ENCODE measurements at places on chromosomes 2 and 18.

DNA sequence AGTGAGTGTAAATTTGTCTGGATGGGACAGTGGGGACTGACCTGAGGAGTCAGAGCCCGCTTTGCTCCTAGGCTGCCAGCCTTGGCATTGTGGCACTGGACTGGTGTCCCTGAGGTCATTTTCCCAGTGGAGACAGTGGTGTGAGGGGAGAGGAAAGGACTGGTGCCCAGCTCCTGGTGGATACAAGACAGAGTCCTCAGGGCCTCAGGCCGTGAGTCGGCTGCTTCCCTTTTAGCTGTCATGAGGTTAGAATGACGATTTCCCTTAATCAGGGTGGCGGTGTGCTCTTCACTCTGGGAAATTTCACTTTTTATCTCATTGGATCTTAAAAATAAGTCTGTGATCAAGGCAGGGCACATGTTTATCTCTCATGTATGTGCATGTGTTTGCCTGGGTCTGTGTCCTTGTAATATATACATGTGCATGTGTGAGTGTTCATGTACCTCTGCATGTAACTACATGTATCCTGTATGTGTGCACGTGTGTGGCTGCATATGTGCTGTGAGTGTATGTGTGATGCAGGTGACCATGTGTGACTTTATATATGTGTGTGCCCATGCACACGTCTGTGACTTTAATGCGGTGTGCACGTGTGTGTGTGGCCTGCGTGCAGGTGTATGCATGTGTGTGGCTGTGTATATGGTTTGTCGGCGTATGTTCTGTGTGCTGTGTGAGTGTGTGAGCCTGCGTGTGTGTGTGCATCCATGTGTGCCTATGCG, 55.7 kb downstream of the GLI2 start:
- no peak for DNase-seq

- DNase-seq = no peak
Measured at GRCh38 chr2:237694415-237695194, 67.2 kb downstream of the LRRFIP1 start.

DNA sequence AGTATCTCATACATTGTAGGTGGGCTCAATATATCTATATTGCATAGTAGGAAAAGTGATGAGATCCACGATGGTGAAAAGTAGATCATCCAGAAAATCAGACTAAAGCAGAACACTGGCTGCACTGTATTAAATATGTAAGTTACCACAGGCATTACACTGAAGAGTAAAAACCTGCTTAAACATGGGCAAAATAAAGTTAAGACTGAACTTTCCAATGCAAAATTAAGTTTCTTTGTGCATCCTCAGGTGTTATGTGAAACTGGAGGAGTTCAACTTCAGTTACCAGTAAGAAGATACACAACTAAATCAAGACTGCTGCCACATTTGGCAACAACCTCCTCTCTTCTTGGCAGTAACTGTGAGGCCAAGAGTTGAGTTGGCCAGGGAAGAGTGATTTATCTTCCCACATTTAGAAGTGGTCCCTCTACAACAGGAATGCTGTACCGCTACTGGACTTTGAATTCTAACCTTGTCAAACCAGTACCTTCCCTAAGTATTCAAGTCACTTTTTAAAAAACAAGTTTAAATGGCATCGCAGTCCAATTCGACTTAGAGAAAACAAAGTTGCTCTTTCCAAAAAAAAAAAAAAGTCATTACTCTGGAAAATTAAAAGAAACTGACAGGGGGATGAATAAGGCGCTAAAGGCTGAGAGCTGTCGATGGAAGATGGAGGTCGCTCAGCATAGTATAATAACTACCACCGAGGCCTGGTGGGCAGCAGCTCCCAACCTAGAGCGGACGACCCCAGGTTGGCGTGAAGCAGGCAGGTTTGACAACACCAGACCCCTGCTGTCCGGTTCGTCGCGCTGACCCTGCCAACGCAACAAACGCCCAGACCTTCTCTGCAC, 1.1 kb downstream of the MAP4K3 start:
- no peak for DNase-seq

GRCh38 chr2:239947729-239948045, 77.5 kb downstream of the NDUFA10 start:
- DNase-seq = no peak

DNA sequence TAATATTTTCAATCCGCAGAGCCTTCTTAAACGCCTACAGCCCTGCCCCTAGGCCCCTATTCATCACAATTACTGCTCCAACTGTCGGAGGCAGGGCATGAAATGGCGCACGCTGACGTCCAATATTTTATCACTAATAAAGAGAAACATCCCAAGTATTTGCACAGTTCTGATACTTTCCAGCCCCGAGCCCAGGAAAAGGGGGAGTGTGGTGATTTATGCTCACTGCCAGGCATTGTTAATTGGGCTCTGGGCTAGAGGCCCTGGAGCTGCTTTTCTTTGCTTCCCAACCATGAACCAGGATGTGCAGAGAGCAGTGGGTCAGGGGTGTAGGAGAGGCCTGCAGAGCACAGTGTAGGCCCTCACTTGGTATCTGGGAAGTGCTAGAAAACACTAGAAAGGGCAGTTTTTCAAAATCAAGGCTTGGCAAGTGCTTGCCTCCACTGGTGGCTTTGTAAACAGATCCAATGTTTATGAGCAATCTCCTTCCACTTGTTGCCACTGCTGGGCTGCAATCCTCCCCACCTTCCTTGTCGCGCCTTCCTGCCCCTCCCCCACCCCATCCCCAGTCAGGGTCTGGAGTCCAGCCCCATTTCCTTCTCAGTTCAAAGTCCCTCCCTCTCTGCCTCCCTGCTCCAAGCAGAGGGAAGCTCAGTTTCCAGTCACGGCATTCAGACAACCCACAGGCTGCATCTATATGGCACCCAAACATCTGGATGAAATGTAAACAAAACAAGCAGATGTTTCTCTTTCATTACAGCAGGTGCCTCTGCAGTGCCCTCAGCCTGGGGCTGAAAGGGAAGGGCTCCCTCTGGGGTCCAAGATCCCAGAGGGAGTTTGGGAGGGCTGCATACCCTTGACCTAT, 83.9 kb upstream of the PKDCC start:
- DNase-seq = no peak
